ENCODE measurements at places on chromosomes 13 and 19.

- no peak for DNase-seq
These were observed 34.4 kb downstream of the KLF2 start for GRCh38 chr19:16359074-16359473.

DNA sequence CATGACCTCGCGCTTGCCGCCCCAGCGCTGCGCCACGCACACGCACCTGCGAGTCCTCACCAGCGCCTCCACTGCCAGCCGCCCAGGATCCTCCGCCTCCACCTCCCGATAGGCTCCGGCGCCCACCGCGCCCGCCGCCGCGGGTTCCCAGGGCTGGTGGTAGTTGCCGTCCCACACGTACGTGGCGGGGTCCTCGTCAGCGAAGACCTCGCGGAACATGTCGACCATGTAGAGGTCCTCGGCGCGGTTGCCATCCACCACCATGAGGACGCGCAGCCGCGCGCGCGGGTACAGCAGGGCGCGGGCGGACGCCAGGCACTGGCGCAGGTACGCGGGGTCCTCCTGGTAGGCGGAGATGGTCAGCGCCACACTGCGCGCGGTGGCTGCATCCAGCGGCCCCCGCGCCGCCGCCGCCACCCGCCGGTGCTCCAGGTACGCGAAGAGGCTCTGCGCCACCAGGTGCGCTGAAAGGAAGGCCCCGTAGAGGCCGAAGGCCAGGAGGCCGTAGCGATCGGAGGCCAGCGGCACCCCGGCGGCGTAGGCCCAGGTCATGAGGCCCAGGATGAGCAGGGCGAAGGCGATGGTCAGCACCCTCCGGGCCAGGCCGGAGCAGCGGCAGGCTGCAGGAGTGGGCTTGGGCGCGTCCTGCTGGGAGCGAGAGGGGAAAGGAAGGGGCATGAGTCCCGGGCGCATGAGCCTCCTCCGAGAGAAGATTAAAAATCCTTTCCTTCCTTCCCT lies 4.4 kb downstream of the HAS1 start:
- DNase-seq: no peak

DNA sequence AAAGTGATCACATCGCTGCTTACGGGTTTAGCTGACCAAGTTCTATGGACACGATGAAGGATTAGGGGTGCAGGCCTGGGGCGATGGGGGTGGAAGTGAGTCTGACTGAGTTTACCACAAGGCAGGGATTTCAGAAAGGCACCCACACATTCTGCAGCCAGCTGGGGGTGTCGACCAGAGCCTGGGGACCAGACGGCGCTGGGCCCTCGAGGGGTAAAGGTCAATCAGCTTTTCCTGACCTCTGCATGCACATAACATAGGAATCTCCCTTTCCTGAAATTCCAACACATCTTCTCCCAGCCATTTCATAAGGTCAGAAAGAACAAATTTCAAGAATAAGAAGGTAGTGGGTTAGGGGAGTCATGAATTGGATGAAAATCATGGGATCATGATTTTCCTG lies 92.0 kb downstream of the ZNF536 start:
- DNase-seq: no peak

- no peak for DNase-seq
These were observed 22.0 kb downstream of the MUC16 start for GRCh38 chr19:8988204-8988603.

DNA sequence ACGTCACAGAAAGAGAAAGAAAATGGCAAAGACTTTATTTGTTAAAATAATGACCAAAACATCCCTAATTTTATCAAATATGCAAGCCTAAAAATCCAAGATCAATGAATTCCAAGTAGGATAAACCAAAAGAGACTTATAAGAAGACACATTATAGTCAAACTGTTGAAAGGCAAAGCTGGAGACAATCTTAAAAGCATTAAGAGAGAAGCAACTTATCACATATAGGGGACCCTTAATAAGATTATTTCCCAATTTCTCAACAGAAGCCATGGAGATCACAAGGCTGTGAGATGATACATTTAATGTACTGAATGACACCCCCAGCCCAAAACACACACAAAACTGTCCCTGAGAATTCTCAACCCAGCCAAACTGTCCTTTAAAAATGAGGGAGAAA lies 228.7 kb downstream of the COG6 start:
- no peak for DNase-seq

DNA sequence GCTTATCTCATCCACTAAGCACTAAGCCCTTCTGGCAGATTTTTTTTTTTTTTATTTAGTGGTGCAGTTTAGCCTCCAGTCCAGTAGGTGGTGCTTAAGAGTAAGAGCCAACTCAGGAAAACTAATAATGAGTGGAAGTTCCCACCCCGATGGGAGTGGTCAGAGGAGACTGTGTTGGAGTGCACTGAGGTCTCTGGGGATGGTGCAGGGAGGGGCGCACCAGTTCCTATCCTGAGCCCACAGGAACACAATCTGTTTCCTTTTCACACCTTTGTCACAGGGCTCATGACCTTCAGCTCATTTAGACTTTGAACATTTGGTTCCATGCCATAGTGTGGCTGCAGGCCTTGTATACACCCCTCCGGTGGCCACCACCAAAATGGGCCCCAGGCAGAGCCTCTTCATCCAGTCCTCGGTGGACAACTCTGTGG lies 367.4 kb downstream of the SPRY2 start:
- DNase-seq: no peak

DNA sequence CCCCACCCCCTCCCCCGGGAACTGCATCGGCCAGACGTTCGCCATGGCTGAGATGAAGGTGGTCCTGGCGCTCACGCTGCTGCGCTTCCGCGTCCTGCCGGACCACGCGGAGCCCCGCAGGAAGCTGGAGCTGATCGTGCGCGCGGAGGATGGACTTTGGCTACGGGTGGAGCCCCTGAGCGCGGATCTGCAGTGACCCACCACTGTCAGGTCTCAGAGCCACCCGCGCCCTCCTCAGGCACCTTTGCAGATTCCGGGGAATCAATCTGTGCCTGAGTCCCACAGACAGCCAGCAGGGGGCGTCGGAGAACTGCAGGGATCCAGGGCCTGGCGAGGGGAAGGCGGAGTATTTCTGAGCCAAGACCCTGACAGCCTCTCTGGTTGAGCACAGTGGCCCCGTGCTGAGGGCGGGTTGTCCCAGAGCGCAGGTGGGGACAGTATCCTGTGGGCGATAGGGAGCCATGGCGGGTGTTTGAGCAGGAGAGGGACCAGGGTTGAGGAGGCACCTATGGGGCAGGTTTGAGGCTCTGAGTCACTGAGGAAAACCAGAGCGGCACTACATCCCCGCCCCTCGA lies 30.4 kb upstream of the CYP4F8 start:
- peak; percentile 1 for DNase-seq

DNA sequence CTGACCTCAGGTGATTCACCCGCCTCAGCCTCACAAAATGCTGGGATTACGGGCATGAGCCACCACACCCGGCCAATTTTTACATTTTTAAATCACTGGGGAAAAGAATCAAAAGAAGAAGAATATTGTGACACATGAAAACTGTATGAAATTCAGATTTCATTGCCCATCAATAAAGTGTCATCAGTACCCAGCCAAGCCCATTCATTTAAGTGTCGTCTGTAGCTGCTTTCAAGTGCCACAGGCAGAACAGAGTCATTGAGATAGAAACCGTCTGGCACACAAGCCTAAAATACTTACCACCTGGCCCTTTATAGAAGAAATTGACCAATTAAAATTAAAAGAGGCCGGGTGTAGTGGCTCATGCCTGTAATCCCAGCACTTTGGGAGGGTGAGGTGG lies 15.3 kb downstream of the COLGALT1 start:
- DNase-seq: no peak

GRCh38 chr13:106348075-106348840 lies 187.2 kb downstream of the EFNB2 start:
- DNase-seq: no peak

- no peak for DNase-seq
These were observed 2.9 kb downstream of the CGB3 start for GRCh38 chr19:49020931-49021895.

GRCh38 chr13:55432814-55433213 lies 1707.9 kb upstream of the PRR20A start:
- DNase-seq: no peak

GRCh38 chr19:33800012-33800680 lies 3.5 kb downstream of the KCTD15 start:
- no peak for DNase-seq

DNA sequence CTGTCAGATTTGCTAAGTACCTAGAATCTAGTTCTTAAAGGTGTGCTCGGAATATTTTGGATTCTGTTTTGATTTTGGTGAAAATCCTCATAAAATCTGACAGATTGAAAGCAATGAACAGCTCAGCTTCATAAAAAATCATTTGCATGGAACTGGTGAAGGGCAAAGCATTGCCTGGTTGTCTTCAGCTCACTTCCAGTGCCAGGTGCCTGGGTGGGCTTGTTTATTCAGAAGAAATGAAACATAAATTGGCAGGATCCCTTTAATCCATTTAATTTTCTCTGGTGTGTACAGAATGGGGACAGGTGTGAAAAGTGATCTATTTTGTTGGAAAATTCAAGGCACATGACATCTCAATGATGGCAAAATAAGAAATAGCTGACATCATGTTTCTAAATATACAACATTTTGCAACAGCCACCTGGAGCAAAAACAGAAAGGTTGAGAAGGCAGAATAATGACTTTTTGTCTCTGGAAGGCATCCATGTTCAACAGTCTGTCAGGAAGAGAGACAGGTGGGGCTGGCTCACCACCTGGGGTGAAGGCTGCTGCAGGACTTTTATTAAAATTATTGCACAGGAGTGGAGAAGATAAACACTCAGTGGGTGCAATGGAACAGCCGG lies 52.2 kb downstream of the RFC3 start:
- peak; percentile 98 for DNase-seq

GRCh38 chr19:4518345-4519171 lies at the start of gene PLIN4:
TSS of gene PLIN4 (minus strand) at chr19:4518486. CDS start at chr19:4518272, 214 bp downstream.
- DNase-seq: no peak

DNA sequence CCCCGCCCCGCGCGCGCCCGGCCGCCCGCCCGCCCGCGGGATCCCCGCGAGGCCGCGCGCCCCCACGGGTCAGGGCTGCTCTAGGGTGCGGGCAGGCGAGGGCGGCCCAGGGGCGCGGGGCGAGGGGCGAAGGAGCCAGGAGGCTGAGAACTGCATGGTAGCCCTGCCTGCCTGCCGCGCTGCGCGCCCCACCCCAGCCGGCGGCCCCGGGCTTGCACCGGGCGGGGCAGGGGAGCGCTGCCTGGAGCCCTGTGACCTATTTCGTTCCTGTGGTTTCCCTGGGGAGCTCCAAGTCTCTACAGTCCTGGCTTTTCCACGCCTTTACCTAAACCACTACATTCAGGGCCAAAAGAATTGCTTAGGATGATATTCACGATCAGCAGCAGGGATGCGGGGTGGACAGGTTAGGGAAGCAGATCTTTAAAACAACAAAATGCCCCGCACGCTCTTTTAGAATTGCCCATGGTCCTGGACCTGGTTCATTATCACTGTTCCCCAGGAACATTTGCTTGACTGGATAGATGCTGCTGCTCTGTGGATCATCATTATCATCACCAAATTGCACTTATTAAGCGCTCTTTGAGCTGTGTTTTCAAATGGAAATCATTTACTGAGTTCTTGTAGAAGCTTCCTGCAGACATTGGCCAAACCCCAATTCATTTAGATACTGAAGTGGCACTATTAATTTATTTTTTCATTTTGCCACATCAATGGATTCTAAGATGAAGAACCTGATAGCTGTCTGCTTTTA lies 421 bp upstream of the GPR12 start:
- no peak for DNase-seq

DNA sequence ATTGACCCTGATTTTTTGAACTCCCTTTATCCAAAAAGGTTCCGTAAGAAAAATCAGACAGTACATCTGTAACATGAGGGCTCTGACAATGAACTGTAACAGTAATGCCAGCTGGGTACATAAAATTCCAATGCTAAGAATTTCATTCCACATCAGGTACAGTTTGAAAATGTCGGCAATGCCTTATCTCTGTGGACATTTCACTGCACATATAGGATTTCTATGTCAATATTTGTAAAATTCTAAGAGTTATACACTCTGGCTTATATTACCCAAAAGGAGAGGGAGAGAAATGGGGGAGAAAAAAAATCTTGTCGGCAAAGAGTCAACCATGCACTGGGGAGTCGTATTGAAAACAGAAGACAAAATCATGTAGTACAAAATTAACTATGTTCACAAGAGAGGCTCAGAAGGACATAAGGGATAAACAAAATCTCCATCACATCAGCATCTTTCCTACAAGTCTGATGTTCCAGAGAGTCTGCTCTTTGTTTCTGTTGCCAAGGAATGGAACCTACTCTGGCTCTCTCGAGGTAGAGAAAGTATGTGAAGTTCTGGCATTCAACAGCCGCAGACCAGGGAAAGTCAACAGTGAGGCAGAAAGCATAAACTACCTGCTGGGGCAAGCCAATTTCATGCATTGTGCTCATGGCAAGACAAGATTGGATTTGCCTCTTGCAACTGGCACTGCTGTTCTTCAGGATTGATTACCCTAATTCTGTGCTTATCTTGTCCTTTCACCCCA lies 72.4 kb downstream of the STARD13 start:
- DNase-seq: no peak

DNA sequence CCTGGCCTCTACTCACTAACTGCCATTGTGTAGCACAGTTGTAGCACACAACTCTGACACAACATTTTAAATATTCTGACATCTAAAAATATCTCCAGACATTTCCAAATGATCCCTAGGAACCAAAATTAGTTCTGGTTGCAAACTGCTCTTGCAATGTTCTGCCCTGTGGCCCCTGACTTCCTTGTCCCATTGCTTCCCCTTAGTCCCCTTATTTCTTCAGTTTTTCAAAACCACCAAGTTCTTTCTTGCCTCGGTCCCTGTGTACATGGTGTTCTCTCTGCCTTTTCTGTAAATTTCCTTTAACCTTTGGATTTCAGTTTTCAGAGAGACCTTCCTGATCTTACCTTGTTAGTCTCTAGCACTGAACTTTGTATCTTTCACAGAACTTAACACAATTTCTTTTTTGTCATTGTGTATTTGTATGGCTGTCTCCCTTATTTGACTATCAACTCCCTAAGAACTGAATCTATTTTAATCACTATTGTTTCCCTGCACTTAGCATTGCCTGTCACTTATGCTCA lies 87.6 kb upstream of the MLNR start:
- no peak for DNase-seq

- no peak for DNase-seq
These were observed 523 bp downstream of the ELAVL1 start for GRCh38 chr19:8004723-8005513.

GRCh38 chr19:6712231-6712630 lies 8.2 kb downstream of the C3 start:
- no peak for DNase-seq

Data from cerebellar nuclear complex (tissue), 1 donor.